Amniotic stem cell (primary cell): ENCODE measurements at places on chromosomes 12 and 14.

- no peak for DNase-seq
Observed at GRCh38 chr12:72075401-72075800, 136.8 kb downstream of the TPH2 start.

GRCh38 chr12:26122681-26123481, 2.0 kb downstream of the BHLHE41 start:
- peak; percentile 55 for DNase-seq

- DNase-seq: no peak
Observed at GRCh38 chr14:55129086-55129427, at the start of gene LGALS3. Gene LGALS3 (plus strand): TSS chr14:55129252. CDS start chr14:55137374, 8,122 bp downstream.

DNA sequence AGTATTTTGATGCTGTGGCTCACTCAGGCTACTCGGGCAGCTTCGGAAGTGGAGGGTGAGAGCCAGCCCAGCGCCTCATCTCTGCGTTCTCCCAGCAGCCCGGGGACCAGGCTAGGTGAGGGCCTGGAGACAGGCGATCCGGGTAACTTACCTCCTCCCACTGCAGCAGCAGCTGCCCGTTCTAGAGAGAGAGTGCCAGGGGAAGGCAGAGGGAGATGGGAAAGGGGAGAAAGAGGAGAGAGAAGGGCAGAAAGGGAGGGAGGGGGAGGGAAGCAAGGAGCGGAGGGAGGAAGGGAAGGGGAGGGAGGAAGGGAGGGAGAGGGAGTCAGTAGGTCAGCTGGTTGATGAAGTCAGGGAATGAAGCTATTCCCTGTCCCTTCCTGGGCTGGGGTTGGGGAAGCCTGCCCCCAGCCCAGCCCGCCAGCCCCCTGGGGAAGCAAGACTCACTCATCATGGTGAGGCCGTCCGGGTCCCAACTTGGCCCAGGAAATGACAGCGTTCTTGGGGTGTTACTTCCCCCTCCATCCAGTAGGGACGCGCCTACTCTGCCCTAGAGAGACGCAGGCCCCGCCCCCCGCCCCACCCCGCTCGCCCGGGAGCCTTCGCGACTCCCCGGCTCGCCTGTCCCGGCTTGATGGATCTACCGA, at the start of gene IFI27L2:
IFI27L2 (minus strand) TSS at position 494 of the 647 bp plus-strand sequence; CDS start at position 454, 40 bp downstream.
- peak; percentile 65 for DNase-seq

DNA sequence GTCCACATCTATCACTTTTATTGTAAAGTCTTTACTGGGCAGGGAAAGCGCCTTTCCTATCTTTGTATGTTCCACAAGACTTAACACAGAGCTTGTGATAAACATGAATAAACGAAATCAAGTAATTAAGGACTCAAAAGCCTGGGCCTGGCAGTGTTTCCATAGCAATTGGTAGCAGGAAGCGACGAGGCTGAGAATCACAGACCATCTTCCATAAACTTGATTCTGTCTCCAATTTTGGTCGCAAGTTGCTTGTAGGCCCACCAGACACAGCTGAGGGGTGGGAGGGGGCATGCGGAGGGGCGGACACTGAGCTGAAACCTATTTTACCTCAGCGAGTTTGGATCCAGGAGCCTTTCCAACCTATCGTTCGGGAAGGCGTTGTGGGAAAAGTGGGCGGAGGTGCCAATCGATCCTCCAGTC, 302 bp downstream of the CCDC38 start:
- no peak for DNase-seq

- DNase-seq: no peak
Observed at GRCh38 chr14:22384167-22384549, 204.9 kb downstream of the DAD1 start.
